ENCODE measurements at places on chromosomes 2 and 18. TPM values are rescaled to one million over a fixed set of nuclear protein-coding genes. Genes with fewer than 3 reads are reported as not detected.

GRCh38 chr2:136384531-136385303, 266.8 kb upstream of the CXCR4 start:
- peaks cover 1% of the 10 kb centered on the region for H3K36me3 ChIP-seq
- peaks cover 3% of the 10 kb centered on the region for H3K27me3 ChIP-seq
- H3K27ac ChIP-seq, result peak overlapping the region; percentile 4
- H3K4me1 ChIP-seq, result peaks cover 48% of the 10 kb centered on the region
- peak; percentile 71 for DNase-seq

GRCh38 chr2:184302506-184302905, 295.8 kb upstream of the ZNF804A start:
- H3K27ac ChIP-seq, result no peak overlapping the region
- H3K36me3 ChIP-seq, result no peaks in the 10 kb centered on the region
- H3K4me1 ChIP-seq, result no peaks in the 10 kb centered on the region
- H3K27me3 ChIP-seq, result no peaks in the 10 kb centered on the region
- no peak overlapping the region for H3K4me3 ChIP-seq

DNA sequence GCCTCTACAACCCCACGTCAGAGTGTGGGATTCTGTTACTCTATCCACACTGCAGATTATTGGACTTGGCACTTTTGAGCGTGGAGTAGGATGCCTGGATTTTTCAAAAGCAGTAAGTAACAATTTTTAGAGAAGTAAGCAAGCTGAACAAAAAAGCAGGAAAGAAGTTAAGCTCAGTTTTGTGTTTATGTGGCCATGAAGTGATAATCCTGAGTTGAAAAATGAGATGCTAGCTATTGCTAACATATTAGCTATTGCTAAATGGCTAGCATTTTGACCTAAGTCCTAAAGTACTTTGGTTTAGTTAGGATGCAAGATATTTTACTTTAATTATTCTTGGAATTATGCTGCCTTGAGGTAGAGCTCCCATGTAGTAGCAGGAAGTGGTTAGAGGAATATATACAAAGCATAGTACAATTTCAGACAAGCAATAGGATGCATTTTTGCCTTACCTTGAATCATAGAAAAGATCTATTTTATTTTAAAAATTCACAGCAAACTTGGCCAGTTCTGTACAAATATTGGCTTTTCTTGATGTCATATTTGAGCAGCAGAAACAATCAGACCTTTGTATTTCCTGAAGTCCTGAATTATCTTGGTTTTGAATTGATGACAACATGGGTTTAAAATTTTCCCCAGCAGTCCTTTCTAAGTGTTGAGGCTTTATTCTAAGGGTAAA, 74.6 kb downstream of the COX7A2L start:
- peaks cover 38% of the 10 kb centered on the region for H3K36me3 ChIP-seq
- no peak overlapping the region for H3K4me3 ChIP-seq
- H3K4me1 ChIP-seq, result peaks cover 30% of the 10 kb centered on the region

DNA sequence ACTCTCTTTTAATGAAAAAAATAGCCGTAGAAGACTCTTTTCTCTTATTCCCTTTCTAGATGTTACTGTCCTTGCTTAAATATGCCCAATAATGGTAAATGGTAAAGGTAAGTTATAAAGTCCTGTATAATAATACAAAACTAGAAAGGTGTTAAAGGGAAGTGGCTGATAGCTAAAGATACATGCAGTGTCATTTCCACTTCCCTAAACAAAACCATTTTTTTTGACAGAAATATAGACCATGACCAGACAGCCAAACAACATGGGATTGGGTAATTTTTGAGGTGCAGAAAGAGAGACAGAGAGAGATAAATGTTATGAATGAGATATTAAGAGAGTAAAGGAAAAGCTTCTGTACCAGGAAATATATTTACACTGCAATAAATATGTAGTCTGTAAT, 731.7 kb upstream of the REG3G start:
- no peaks in the 10 kb centered on the region for H3K27me3 ChIP-seq
- H3K27ac ChIP-seq, result no peak overlapping the region
- no peak for DNase-seq
- no peak overlapping the region for H3K4me3 ChIP-seq
- H3K36me3 ChIP-seq, result no peaks in the 10 kb centered on the region

DNA sequence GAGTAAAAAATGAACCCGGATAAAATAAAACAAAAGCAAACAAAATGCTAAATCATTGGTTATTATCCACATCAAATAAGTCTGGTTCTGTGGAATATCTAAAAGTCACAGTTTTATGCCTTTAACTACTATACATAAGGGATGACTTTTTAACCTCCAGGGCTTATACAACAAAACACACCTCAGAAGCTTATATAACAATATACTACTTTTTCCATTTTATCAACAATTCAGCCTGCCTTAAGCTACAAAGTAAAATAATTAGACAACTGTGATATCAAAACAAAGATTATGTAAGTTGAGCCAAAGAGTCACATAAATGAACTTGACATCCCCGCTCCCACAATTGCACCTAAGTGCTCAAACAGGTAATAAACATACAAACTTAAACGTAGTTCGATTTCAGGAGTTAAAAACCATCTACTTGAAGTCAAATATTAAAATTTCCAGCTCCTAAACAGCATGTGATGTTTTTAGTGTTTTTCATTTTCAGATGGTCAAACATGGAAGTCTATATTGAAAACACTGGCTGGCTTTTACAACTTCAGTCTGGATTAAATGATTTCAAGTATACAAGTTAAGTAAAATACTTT, 54.7 kb downstream of the ATIC start:
- H3K27me3 ChIP-seq, result no peaks in the 10 kb centered on the region
- no peak for DNase-seq
- H3K4me1 ChIP-seq, result no peaks in the 10 kb centered on the region
- H3K36me3 ChIP-seq, result peaks cover 21% of the 10 kb centered on the region
- H3K27ac ChIP-seq, result no peak overlapping the region

DNA sequence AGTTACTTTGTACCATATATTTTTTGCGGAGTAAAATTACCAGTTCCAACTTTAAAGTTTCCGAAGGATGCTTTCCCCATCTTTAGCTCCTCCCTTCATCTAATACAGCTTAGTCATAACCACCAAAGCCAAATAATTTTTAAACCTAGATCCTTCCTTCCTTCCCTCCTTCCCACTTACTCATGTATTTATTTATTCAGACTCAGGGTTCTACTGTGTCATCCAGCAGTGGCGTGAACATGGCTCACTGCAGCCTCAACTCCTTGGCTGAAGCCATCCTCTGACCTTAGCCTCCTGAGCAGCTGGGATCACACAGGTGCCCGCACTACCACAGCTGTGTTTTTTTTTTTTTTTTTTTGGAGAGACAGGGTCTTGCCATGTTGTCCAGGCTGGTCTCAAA, 4.4 kb downstream of the LPIN2 start:
- H3K4me3 ChIP-seq, result no peak overlapping the region
- H3K4me1 ChIP-seq, result peaks cover 52% of the 10 kb centered on the region
- H3K27me3 ChIP-seq, result no peaks in the 10 kb centered on the region
- H3K27ac ChIP-seq, result no peak overlapping the region

The RUFY4 gene
- total RNA-seq, result 5.1 TPM

- DNase-seq, result no peak
- H3K27me3 ChIP-seq, result no peaks in the 10 kb centered on the region
- H3K36me3 ChIP-seq, result peaks cover 3% of the 10 kb centered on the region
- H3K27ac ChIP-seq, result peak overlapping the region; percentile 19
- no peak overlapping the region for H3K4me3 ChIP-seq
- H3K4me1 ChIP-seq, result peaks cover 41% of the 10 kb centered on the region
Observed at GRCh38 chr2:239222706-239223309, 178.0 kb downstream of the HDAC4 start.
